ENCODE measurements at places on chromosomes 16 and 17. TPM values are rescaled to one million over a fixed set of nuclear protein-coding genes. Genes with fewer than 3 reads are reported as not detected.

DNA sequence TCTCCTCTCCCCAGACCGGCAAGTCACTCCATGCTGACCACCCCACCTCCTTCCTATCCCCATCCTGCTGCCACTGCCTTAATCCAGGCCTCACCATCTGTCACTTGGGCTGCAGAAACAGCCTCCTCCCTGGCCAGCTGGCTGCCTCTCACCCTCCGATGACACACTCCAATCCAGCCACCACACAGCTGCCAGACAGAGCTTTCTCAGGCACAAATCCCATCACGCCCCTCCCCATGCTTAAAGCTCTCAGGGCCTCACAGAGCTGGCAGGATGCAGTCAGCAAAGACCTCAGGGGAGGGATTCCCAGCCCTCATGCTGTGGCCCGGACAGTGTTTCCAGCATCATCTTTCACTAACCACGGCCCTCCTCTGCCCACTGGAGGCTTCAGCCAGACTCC lies 13.7 kb downstream of the CAMKK1 start:
- ATAC-seq, result peak; percentile 66

DNA sequence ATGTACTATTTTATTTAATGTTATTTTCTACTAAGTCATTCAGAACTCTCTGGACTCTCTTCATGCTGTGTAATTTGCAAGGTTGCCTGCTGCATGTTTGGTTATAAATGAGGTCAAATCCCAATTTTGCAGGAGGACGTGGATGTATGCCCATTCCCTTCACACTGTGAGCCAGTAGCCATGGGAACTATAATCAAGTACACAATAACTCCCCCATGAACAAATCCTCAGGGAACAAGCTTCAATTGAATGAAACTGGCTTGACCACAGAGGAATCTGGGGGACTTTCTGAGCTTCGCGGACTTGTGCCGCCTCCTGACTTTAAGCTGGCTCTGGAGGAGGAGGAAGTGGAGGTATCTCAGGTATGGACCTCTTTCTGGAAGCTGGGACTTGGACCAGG lies 14.6 kb upstream of the KCTD13 start:
- no peak for ATAC-seq

ACSM2A gene
- total RNA-seq, result not detected

- ATAC-seq, result no peak
Observed at GRCh38 chr16:48247311-48247710, at the start of gene ABCC11. TSS of gene ABCC11 (minus strand) at chr16:48247539. CDS start at chr16:48231921, 15,618 bp downstream.

NRN1L gene
- not detected for total RNA-seq

SDR42E1 gene
- total RNA-seq, result 0.62 TPM

- ATAC-seq, result no peak
Observed at GRCh38 chr16:88633684-88634140, 4.7 kb upstream of the IL17C start.

GRCh38 chr17:47305302-47305923 lies 18.3 kb upstream of the EFCAB13 start:
- peak; percentile 77 for ATAC-seq

ADAMTS18 gene
- not detected for total RNA-seq

- no peak for ATAC-seq
Observed at GRCh38 chr17:1870592-1870991, 40.8 kb downstream of the RPA1 start.

DNA sequence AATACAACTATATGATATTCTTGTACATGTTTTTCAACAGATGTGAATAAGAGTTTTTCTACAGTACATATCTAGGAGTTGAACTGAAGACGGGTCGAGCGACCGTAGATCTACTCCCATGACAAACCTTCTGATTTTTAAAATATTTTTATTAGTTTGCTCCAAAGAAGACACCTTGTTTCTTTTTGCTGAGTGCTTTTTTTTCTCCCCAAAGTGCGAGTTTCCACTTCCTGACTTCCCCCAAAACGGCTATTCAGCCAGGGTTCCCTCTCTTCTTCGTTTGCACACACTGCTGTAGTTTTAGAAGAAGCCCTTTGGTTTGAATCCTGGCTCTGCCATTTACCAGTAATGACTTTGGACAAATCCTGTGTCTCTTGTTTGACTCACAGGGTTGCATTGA lies 241.7 kb upstream of the MAF start:
- no peak for ATAC-seq

CHST4 gene
- not detected for total RNA-seq

DNA sequence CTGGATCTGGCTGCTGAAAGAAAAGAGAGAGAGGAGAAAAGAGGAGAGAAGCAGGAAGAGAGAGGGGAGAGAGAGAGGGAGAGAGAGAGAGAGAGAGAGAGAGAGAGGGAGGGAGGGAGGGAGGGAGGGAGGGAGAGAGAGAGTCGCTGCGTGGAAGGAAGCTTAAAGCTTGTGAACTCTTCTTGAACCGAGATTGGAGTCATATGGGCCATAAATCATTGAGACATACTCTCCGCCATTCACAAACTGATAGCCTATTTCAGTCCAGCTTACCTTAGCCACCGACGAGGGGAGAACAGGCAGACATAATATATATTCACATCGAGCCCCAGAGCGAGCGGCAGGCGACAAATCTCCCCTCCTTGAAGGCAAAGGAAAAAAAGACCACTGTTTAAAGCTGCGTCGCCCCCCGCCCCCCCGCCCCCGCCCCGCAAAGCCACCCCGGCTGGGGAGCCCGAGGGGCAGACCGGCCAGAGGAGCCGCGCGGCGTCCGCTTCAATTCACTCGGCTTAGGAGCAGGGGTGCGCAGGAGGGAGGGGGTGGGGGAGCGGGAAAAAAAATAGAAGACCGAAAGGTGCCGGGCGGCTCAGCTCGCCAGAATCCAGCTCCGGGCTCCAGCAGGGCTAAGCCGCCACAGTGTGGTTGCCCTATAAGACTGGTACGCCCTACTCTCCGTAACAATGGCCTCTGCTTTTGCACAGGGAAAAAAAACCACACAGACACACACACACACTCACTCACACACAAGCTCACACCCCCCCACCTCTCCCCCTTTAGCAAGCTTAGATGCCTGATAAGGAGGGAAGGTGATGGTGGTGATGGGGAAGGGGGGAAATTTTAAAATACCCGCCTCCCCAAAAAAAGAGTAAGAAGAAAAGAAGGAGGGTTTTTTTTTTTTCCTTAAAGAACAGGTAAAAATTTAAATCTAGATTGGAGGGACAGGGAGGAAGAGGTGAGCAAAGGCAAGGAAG lies 10.6 kb upstream of the HOXB2 start:
- ATAC-seq, result peak; percentile 41

DNA sequence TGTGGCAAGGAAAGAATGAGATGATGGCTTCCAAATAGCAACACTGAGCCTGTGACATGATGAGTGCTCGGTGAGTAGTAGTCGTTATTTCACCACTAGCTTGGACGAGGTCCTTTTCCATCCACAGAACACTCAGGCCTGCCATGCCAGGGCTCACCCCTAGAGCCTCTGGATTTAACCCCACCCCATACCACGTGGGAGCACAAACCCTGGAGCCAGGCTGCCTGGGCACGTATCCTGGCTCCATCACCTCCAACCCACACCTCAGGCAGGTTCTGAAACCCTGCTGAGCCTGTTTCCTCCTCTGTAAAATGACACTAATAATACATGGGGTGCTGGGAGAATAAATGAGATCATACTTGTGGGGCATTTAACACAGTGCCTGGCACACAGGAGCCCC lies 192.4 kb downstream of the KATNIP start:
- no peak for ATAC-seq

ERCC4 gene
- total RNA-seq, result 6.3 TPM

VMO1 gene
- not detected for total RNA-seq

DNA sequence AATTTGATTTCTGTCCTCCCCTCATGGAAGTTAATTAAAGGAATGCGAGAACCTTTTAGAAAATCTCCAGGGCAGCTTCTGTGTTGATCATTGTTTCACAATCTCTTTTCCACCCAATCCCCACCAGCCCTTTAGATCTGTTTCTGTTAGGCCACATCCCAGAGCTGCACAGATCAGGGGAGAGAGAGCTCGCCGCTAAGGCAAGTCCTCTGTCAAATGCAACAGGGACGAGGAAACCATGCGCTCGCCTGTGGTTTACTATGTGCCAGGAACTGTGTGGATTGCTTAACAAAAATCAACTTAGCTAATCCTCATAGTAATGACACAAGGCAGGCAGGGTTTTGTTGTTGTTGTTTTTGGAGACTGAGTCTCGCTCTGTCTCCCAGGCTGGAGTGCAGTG lies 115.4 kb downstream of the SALL1 start:
- no peak for ATAC-seq

WFIKKN2 gene
- total RNA-seq, result 0.16 TPM

XAF1 gene
- total RNA-seq, result 40.9 TPM

DNA sequence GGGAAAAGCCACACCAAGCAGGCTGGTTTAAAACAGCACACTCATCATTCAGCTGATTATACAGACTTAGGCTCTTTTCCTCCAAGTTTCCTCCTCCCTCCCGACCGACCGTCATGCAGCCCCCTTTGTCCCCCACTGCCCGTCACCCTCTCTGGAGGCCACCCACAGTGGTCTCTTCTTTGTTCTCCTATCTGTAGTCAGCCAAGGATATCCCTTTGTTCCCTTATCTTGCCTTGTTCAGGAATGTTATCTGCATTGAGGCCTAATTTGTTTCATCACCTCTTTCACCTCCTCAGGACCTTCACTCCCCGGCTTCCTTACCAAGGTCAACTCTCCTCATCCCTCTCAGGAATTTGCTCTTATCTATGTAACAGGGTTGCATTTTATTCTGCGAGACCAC lies 186.4 kb upstream of the CDH13 start:
- ATAC-seq, result no peak

DNA sequence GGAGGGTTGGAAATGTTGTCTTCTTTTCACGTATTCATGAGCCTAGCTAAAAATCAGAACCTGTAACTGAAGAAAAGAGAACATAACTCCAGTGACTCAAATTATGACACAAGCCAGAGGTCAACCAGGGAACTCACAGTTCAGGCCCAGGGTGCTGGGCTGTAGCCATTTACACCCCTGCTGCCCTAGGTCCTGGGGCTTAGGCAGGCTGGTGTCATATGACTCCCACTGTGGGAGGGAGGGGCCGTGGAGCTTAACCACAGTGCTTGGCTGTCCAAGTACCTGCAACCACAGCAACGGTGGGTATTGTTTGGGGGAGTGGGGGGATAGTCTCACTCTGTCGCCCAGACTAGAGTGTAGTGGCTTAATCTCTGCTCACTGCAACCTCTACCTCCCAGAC lies 71.1 kb upstream of the AMZ2 start:
- ATAC-seq, result no peak

- ATAC-seq, result no peak
Observed at GRCh38 chr17:11636771-11637170, 38.5 kb downstream of the DNAH9 start.

GRCh38 chr17:48722201-48722907 lies at the start of gene PRAC1:
TSS of gene PRAC1 (minus strand) at chr17:48722518. CDS start at chr17:48722392, 126 bp downstream.
- no peak for ATAC-seq

ATP1B2 gene
- total RNA-seq, result 1.6 TPM

DNA sequence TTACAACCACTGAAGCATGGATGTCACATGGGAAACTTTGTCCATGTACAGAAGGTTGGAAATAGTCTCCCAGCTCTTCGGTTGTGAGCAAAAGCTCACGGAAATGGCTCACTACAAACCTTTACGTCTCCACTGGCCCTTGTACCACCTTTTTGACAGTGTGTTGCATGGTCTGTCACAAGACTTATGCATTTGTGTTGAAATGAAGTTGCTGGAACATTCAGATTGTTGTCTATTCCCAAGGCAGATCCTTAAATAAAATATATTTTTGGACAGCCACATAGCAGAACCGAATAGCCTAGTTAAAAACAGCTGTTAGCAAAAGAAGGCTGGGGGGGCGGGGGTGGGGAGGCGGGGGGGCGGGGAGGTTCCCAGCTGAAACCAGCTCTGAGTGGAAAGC lies 39.2 kb downstream of the KNOP1 start:
- ATAC-seq, result no peak

GRCh38 chr16:87828907-87829621 lies 40.2 kb downstream of the SLC7A5 start:
- no peak for ATAC-seq

DNA sequence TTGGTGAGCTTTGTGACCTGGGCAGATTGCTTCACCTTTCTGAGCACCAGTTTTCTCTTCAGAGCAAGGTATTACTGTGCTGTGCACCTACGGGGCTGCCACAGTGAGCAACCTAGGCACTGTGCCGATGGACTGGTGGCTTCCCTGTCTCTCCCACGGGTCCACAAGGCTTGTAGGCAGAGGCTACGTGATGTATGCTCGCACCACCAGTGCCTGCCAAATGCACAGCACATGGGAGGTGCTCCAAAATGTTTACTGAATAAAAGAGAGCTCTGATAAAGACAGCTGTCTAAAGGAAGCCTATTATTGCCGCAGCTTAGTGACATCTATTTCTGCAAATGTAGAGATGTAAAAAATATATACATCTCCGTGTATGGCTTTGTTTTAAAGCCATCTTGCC lies 139.2 kb downstream of the CDK5R1 start:
- ATAC-seq, result no peak

DNA sequence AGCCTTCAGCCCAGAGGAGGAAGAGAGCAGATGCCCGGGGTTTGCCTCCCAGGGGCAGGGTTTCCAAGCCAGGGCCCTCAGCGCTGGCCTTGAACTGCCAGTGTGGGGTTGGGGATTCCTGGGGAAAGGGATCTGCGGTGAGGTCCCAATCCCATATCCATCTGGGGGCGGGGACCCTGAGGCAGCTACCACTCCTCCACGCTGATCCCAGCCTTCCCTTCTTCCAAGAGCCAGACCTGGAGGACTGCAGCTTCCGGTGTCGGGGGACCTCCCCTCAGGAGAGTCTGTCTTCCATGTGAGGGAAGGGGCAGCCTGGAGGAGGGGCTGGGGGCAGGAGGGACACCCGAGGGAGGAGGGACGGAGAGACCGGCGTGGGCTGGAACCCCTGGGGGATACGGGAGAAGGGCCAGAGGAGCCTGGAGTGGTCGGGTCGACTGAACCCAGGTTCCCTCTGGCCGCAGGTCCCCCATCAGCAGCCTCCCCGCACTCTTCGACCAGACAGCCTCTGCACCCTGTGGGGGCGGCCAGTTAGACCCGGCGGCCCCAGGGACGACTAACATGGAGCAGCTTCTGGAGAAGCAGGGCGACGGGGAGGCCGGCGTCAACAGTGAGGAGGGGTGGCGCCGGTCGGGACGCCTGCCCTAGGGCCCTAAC lies 10.7 kb upstream of the CISD3 start:
- no peak for ATAC-seq

GRCh38 chr16:50088302-50088701 lies 22.5 kb downstream of the HEATR3 start:
- no peak for ATAC-seq

CD7 gene
- total RNA-seq, result not detected

- no peak for ATAC-seq
Observed at GRCh38 chr17:40068129-40068581, 5.4 kb downstream of the THRA start.

- ATAC-seq, result no peak
Observed at GRCh38 chr17:61475726-61476125, 23.5 kb downstream of the TBX4 start.

- ATAC-seq, result no peak
Observed at GRCh38 chr16:10564591-10564990, 15.8 kb downstream of the EMP2 start.

- ATAC-seq, result no peak
Observed at GRCh38 chr16:75423723-75424104, 9.6 kb downstream of the CFDP1 start.

ZFPM1 gene
- total RNA-seq, result 1.4 TPM

GRCh38 chr16:50928065-50928464 lies 186.2 kb downstream of the CYLD start:
- no peak for ATAC-seq

- peak; percentile 72 for ATAC-seq
Observed at GRCh38 chr17:12667299-12667958, 1.7 kb downstream of the MYOCD start.

Data from gastroesophageal sphincter (tissue), 4 donors.